ENCODE measurements at places on chromosomes 1 and 21.
A peak's percentile ranks its signal among the peaks of the same experiment; 100 is the strongest.

DNA sequence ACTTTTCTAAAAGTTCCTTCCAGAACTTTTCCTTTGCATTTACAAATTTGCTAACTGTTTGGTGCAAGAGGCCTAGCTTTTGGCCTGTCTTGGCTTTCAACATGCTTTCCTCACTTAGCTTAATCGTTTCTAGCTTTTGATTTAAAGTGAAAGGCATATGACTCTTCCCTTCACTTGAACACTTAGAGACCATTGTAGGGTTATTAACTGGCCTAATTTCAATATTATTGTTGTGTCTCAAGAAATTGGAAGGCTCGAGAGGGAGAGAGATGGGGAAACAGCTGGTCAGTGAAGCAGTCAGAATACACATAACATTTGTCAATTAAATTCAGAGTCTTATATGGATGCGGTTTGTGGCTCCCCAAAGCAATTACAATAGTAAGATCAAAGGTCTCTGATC, 63.0 kb upstream of the MPC2 start:
- DNase-seq: no peak

GRCh38 chr1:60281360-60281932, 207.9 kb upstream of the C1orf87 start:
- DNase-seq: no peak

DNA sequence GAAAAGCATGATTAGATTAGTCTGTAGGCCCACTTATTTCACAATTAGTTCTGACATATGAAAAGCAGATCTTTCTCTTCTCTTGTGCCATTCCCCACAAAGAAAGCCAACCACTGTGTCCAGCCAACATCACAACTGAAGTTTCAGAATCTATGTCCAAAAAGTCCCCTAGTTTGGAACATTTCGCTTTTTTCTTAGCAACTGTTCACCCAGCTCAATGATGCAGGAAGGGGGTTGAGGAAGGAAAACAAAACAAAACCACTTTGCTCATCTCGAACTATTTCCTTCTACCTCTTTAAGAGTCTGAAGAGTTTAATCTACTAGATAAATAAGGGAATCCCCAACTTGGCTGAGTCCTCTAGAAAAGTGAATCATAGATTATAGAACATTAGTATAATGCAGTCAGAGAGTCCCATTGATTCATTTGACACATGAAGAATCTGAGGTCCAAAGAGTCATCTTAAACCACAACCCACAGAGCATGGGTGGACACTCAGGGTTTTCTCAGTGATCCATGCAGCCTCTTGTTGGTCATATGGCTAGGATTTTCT, 159.3 kb upstream of the SGIP1 start:
- DNase-seq: peak; percentile 19

DNA sequence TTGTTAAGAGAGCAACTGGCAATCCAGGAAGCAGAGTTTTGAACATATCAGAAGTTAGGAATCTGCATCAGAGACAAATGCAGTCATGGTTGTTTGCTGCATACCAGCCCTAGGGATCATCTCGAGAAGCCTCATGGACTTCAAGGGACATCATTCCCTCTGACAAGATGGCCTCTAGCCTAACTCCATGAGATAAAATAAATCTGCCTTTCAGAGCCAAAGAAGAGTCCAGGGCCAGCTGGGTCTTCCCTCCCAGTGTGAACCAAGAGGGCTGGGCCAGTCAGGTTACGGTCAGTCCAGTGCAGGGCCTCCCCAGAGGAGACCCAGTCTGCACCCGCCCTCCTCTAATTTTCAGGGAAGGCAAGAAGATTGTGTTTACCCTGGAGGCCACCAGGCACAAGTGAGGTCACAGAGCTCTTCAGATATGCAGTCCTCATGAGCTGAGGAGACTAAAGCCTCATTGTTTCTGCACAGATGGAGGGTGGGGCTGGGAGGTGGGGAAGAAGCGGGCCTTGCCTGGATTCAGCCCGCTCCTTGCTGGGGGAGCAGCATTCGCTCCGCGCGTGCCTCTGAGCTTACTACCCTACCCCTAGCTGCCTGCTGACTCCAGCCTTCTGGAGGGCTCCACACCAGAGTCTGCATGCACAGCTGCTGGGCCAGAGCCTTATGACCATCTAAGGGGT, 52.8 kb downstream of the CAPN2 start:
- no peak for DNase-seq

- peak; percentile 61 for DNase-seq
Observed at GRCh38 chr1:16167331-16168143, 11.7 kb upstream of the EPHA2 start.

DNA sequence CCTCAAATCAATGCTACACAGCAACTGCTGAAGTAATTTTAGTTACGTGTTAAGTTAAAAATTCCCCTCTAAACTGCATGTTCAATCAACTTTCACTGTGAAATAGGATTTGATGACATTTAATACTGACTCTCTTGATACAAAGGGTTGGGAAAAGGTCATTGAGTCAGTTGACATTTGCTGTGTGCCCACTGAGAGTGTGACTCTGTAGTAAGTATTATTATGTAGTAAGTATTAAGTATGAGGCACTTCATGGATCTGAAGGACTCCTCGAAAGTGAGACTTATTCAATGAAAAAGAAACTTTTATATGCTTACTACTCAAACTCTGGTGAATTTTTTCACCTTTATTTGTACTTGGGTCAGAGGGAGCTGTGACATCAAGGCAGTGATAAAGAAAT, 83.1 kb upstream of the S1PR1 start:
- no peak for DNase-seq

GRCh38 chr1:100298512-100298911, 32.5 kb downstream of the RTCA start:
- DNase-seq: no peak

- DNase-seq: no peak
Observed at GRCh38 chr1:67888216-67889106, 55.2 kb upstream of the GNG12 start.

GRCh38 chr1:9013819-9014218, 12.4 kb downstream of the SLC2A7 start:
- DNase-seq: no peak

- DNase-seq: no peak
Observed at GRCh38 chr1:7313081-7313546, 458.0 kb upstream of the VAMP3 start.

DNA sequence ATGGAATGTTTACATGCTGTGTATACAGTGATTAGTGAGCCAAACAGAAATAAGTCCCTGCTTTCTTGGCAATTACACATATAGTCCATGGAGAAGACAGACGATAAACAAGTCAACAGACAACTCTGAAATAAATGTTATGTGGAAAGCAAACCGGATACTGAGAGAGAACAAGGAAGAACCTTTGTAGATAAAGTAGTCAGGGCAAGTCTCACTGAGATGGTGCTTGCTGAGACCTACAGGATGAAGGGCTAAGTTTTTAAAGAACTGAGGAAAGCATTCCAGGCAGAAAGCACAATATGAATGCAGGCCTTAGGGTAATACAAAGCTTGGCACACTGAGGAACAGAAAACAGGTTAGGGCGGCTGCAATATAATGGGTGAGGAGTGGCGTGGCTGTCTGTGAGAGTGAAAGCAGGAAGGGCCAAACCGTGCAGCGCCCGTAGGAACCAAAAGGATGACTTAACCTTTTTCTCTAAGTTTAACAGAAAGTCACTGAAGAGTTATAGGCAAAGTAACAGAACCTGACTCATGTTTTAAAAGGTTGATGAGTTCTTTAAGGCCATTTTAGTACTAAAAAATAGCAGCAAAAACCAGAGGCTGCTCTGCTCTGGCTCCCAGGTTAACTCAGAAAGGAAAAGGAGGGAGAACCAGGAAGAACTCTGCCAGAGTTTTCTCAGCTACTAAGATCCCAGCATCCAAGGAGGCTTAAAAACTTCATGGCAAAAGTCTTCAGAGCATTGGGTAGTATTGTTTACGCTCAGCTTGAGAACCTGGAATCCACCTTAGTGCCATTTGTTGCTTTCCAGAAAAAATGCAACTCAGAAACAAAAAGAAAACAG, 8.7 kb upstream of the TTF2 start:
- peak; percentile 28 for DNase-seq
